ENCODE measurements at places on chromosomes 3 and 15.

DNA sequence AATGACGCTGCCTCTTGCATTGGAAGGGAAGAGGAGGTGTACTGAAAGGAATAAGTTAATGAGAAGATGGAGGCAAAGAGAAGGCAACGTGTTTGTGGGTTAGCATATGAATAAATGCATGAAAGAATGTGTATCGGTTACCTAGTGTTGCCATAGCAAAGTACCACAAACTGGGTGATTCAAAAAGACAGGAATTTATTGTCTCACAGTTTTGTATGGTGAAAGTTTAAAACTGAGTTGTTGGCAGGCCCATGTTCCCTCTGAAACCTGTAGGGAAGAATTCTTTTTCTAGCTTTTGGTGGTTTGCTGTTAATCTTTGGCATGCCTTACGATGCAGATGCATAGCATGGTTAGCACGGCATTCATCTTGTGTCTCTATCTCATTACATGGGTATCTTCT is 729.9 kb downstream of the MECOM start:
- no peak for DNase-seq

GRCh38 chr3:54691289-54691771 is 236.5 kb downstream of the LRTM1 start:
- no peak for DNase-seq

GRCh38 chr15:101523560-101523940 is 34.0 kb upstream of the PCSK6 start:
- no peak for DNase-seq

- no peak for DNase-seq
Measured at GRCh38 chr15:32029862-32030781, at the start of gene CHRNA7. Gene CHRNA7 (plus strand): TSS chr15:32030515. CDS start chr15:32030595, 80 bp downstream.

- no peak for DNase-seq
Measured at GRCh38 chr3:151387842-151388241, 3.3 kb upstream of the P2RY12 start.

- DNase-seq = no peak
Measured at GRCh38 chr15:101092156-101092866, 159.5 kb downstream of the CHSY1 start.

- DNase-seq = no peak
Measured at GRCh38 chr3:158522221-158523136, 48.5 kb upstream of the MLF1 start.

DNA sequence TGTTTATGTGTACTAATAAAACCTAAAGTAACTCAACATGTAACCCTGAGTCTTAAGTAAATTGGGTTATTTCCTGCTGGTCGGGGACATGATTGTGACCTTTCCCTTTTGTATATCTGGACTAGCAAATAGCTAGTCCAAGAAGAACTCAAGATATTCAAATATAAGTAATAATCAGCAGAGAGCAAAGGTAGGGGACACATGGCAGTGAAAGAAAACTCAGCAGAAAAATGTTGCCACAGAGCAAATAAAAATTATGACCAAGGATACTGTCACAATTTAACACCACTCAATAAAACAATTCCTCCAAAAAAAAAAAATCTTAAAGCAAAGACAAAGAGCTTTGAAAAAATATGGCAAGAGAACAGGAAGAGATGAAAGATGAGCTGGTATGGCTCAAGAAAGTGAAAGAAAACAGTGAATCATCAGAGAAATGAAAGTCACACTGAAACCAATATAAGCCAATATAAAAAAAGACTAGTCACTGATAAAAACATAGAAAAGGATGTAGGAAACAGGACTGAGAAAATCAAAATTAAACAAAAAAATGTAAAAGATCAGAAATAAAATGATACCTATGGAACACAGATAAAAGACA is 43.4 kb downstream of the HLTF start:
- DNase-seq = no peak

DNA sequence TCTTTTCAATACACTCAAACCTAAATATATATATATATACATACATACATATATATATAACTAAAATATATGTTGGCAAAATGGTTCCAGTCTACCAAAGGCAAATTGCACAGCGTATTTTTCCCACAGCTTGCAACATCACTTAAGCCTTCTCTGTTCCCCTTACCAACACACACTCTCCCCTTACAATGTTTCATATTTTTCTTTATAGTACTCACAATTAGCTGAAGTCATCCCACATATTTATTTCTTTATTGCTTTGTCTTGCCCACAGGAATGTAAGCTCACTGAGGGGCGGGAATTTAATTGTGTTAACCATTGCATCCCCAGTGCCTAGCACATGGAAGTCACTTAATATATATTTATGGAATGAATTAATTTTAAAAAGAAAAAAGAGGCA is 288.3 kb downstream of the ULK4 start:
- DNase-seq = no peak

DNA sequence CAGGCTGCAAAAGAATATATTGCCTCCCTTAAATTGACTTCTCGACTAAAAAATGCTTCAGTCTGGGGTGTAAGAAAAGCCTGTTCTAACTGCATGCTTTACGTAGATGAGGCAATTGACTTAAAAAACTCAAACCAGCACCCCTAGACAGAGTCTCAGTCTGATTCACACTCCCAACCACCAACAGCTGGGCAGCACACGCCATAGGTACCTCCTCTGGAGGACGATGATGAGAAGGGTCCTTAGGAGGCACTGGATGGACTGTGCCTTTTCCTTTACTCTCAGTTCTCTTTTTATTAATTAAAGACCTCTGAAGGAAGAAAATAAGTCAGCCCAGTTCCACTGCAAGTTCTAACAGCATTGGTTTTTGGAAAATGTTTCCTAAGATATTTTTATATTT is 175.0 kb downstream of the PDZRN3 start:
- DNase-seq = no peak

DNA sequence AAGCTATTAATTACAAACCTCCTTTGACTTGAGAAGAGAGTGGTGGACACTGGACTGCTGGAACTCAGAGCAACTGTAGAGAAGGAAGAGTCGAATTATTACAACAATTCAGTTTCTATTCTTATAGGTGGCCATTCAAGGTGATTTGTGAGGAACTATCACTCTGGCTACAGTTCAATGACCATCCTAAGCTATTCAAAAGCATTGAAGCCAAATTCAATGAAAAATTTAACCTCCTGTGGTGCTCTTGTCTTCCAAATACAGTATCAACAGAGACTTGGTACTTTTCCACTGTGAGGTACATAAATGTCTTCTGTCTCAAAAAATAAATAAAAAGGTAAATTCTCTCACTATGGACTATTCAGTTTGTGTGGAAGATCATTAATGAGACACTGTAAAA is 513.3 kb upstream of the SEMA6D start:
- DNase-seq = no peak

GRCh38 chr3:77081240-77081661 is 41.4 kb downstream of the ROBO2 start:
- no peak for DNase-seq

DNA sequence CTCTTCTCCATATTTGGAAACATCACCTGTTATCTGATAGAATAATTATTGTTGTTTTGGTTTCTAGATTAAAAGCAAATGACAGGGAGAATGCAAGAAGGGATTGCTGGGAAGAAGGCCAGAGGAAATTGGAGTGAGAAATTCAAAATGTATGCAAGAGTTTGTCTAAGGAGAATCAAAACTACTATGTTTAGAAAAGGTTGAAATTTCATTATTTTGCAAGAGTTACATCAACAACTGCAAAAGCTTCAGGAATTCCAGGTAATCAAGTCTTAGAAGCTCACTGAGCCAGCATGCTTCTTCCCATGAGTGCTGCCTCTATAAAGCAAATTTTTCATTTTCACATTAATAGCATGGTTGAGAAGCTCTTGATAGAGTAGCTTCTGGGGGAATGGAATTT is 177.2 kb upstream of the GBE1 start:
- DNase-seq = no peak

GRCh38 chr3:52827441-52827840 is 3.0 kb downstream of the ITIH4 start:
- DNase-seq = no peak

DNA sequence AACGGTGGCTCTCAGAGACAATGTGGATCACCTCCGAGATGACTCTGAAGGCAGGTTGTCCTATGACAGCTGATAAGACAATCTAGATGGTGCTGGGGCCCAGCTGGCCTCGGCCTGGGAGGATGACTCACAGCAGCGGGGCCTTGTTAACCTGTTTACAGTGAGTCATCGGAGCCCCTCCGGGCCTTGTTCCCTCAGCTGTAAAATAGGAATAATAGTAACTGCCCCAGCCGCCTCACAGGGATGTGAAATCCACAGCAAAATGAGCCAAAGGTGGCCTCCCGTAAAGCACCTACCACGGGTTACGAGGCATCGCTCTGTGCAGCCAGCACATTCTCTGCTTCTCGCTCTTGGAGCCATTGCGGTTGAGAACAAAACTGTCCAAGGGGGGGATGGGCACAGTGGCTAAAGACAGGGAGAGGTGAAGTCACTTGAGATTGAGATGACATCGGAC is 88.6 kb upstream of the RASGRF1 start:
- no peak for DNase-seq

DNA sequence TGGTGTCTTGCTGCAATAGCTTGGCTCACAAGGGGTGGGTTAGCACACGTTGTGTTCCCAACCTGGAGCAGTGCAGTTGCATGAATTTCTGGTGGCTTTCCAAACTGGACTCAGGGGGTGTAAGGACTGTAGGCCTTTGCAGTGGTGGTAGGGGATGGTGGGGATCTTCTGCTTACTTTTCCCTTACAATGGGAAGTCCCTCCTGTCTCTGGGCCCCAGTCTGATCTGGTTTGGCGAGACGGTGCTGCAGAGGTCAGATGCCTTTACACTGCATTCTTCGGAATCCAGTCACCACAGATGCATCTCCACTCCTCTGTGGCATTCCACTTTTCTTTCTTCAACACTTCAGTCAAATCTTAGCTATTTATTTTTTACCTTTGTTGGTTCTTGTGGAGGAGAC is 132.1 kb downstream of the DOCK3 start:
- DNase-seq = no peak

GRCh38 chr3:17233398-17233800 is 348.6 kb downstream of the PLCL2 start:
- DNase-seq = peak; percentile 5

GRCh38 chr3:138879541-138880380 is 45.0 kb upstream of the PIK3CB start:
- no peak for DNase-seq

DNA sequence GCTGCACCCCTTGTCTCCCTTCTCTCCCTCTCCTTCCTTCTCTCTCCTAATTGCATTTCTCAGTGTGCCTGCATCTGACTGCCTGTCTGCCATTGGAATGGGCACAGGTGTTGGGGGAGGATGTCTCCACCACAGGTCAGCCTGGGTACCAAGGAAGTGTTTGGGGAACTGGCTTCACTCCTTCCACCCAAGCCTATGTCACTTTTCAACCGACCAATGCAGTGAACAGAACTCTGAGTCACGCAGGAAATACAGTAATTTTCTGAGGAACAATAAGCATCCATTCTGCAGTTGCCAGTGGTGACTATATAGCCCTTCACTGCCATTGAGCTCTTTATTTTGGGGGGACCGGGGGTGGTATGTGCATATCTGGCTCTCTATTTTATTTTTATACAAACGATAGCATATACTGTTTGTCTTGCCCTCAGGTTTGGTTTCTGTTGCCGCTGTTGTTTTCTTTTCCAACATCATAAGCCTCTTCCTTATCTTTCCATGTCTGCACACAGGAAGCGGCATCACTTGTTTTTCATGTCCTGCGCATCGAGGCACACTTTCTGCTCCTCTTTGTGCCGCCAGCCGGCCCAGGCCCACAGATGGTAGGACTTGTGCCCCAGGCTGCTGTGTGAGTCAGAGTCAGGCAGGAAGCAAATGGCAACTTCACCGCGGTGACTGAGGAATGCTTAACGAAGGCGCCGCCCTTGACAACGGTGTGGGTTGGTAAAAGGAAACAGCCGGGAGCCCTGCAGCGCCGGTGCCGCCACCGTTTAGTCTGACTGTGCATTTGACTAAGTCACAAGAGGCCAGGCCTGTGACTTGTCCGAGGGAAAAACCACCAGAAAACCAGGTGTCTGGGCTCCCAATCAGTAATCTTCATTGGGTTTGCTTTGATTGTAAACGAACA is 21.1 kb upstream of the CDCP1 start:
- DNase-seq = peak; percentile 64

- DNase-seq = no peak
Measured at GRCh38 chr15:67244971-67245478, 9.4 kb downstream of the AAGAB start.

DNA sequence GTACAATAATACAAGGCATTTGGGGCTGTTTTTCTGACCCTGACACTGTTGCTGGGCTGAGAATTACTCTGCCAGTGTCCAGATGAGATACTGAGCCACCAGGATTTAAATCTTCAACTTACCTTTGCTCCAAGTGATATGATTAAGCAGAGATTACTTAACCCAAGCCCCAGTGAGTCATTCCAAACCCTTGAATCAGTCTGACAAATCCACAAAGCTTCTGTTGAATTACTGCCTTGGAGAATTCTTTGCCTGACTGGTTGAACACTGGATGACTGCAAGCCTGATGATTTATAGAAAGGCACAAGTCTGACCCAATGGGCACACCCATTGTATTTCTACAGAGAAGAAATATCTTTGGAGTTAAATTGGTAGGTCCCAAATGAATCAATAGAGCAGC is 88.2 kb upstream of the TSC22D2 start:
- no peak for DNase-seq

- no peak for DNase-seq
Measured at GRCh38 chr15:58010983-58011382, 54.5 kb downstream of the ALDH1A2 start.
